ENCODE measurements at places on chromosomes 5 and 9. TPM values are rescaled to one million over a fixed set of nuclear protein-coding genes. Genes with fewer than 3 reads are reported as not detected.

The PCDHB5 gene
- not detected for total RNA-seq

DNA sequence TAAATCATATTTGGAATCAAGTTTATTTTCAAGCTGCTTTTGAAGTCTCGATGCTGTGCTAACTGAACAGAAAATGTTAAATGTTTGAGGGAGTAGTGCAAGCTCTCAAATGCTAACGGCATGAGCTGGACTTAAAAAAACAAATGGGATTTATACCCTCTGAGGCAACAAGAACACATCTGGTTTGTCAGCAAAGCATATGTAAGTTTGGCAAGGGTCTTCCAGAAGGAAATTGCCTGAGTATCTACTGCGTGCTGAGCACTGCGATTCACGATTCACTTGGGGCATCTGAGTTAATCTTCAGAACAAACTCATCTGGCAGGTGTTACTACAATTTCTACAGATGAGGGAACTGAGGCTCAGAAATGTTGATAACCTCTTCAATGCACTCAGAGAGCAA is 98.4 kb upstream of the C9orf72 start:
- H3K4me3 ChIP-seq, result no peak overlapping the region
- H3K4me1 ChIP-seq, result peaks cover 2% of the 10 kb centered on the region
- DNase-seq, result no peak
- H3K36me3 ChIP-seq, result no peaks in the 10 kb centered on the region
- no peak overlapping the region for H3K27ac ChIP-seq

- no peaks in the 10 kb centered on the region for H3K27me3 ChIP-seq
- H3K27ac ChIP-seq, result no peak overlapping the region
- no peak overlapping the region for H3K4me3 ChIP-seq
- peaks cover 6% of the 10 kb centered on the region for H3K36me3 ChIP-seq
- H3K4me1 ChIP-seq, result peaks cover 10% of the 10 kb centered on the region
- DNase-seq, result no peak
Measured at GRCh38 chr5:96720408-96720807, 58.2 kb downstream of the CAST start.

GRCh38 chr5:158824241-158824882 is 275.4 kb downstream of the EBF1 start:
- no peaks in the 10 kb centered on the region for H3K27me3 ChIP-seq
- H3K4me3 ChIP-seq, result no peak overlapping the region
- peaks cover 1% of the 10 kb centered on the region for H3K36me3 ChIP-seq
- DNase-seq, result no peak

The PCDHA7 gene
- total RNA-seq, result not detected

The LIFR gene
- not detected for total RNA-seq

DNA sequence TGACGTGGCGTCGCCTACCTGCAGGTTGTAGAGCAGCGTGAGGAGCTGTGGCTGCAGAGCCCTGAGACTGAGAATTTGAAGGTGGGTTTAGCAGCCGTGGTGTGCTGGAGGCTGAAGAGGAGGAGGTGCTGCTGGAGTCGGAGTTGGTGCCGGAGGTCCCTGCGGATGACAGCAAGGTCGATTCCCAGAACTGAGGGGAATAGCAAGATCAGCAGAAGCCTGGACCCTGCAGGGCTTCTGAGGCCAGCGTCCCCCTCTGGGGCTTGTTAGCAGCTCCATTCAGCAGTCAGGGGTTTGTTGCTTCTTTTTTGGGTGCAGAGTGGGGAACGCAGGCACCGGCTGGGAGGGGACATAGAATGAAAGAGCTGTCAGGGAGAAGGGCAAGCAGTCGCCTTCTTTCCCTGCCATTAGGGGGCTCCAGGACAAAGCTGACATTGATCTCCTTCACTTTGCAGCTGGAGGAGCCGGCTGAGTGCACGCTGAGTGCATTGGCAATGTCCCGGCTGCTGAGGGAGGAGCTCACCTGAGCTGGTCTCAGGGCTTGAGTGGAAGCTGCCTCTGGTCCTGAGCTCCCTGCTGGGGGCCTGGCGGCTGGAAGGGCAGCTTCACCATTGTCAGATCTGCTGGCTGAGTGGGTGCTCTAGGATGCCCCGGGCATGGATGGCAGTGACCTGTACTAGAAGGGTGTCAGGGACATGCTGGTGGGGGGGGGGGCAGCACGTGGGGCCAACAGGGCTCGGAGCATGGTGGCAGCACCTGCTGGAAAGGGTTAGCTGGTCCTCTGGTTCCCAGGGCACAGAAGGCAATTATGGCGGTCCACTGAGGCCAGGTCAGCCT is 20.8 kb downstream of the OBP2B start:
- peaks cover 44% of the 10 kb centered on the region for H3K27me3 ChIP-seq
- no peak for DNase-seq
- no peak overlapping the region for H3K27ac ChIP-seq

DNA sequence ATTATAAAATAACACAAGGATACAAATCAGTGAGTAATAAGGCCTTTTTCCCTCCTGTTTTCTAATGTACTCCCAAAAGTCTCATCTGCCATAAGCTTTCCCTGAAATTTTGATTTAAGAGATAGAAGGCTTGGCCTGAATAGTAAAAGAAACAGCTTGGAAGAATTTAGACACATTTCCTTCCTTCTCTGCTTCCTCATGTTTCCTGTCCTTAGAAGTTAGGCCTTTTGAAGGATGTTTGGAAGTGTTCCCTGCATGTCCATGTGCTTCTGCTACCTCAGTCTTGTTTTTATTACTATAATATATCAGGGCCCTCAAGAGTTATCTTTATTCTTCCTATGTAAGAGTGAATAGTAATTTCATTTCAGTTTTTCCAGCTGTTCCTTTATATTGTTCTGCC is 242.7 kb downstream of the DEPDC1B start:
- no peak for DNase-seq
- no peak overlapping the region for H3K4me3 ChIP-seq
- H3K36me3 ChIP-seq, result no peaks in the 10 kb centered on the region
- H3K27ac ChIP-seq, result no peak overlapping the region
- no peaks in the 10 kb centered on the region for H3K4me1 ChIP-seq

The GHR gene
- total RNA-seq, result not detected

The INSL6 gene
- total RNA-seq, result not detected

GRCh38 chr5:65479527-65479926 is 2.2 kb downstream of the ADAMTS6 start:
- no peak overlapping the region for H3K27ac ChIP-seq
- H3K27me3 ChIP-seq, result no peaks in the 10 kb centered on the region
- H3K36me3 ChIP-seq, result no peaks in the 10 kb centered on the region
- no peak overlapping the region for H3K4me3 ChIP-seq

GRCh38 chr9:36691671-36692070 is 119.0 kb downstream of the MELK start:
- DNase-seq, result no peak
- peaks cover 3% of the 10 kb centered on the region for H3K27me3 ChIP-seq
- no peak overlapping the region for H3K27ac ChIP-seq
- no peaks in the 10 kb centered on the region for H3K4me1 ChIP-seq
- H3K36me3 ChIP-seq, result no peaks in the 10 kb centered on the region
- no peak overlapping the region for H3K4me3 ChIP-seq

DNA sequence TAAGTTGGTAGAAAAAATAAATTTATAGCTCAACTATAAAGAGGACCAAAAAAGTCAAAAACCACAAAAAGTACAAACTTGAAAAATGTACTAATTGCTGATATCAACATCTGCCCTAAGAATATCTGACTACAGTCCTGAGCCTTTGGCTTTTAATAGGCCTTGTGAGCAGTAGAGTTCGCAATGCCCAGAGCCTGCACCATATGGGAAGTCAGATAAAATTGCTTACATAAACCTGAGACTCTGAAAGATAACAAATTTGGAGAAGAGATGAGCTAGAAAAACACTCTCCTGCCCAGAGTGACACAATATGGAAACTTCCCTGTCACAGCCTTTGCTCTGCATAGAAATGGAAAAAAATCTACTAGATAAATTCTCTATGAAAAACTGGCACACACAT is 368.0 kb upstream of the GRIN3A start:
- no peaks in the 10 kb centered on the region for H3K36me3 ChIP-seq
- no peaks in the 10 kb centered on the region for H3K27me3 ChIP-seq
- H3K4me1 ChIP-seq, result no peaks in the 10 kb centered on the region
- no peak overlapping the region for H3K4me3 ChIP-seq

The PCDHGC5 gene
- not detected for total RNA-seq

The NSD1 gene
- total RNA-seq, result 66.4 TPM

GRCh38 chr5:76561959-76562358 is 61.2 kb downstream of the F2RL2 start:
- H3K4me3 ChIP-seq, result no peak overlapping the region
- no peak overlapping the region for H3K27ac ChIP-seq
- H3K27me3 ChIP-seq, result no peaks in the 10 kb centered on the region
- peaks cover 10% of the 10 kb centered on the region for H3K36me3 ChIP-seq
- no peak for DNase-seq

- H3K4me1 ChIP-seq, result peaks cover 36% of the 10 kb centered on the region
- no peak for DNase-seq
- H3K36me3 ChIP-seq, result peaks cover 17% of the 10 kb centered on the region
- no peaks in the 10 kb centered on the region for H3K27me3 ChIP-seq
Measured at GRCh38 chr9:6928863-6929262, 171.1 kb downstream of the KDM4C start.

GRCh38 chr5:55467862-55468551 is 66.8 kb downstream of the PLPP1 start:
- no peaks in the 10 kb centered on the region for H3K27me3 ChIP-seq
- peaks cover 22% of the 10 kb centered on the region for H3K36me3 ChIP-seq
- no peak overlapping the region for H3K4me3 ChIP-seq
- peaks cover 6% of the 10 kb centered on the region for H3K4me1 ChIP-seq
- no peak overlapping the region for H3K27ac ChIP-seq
- DNase-seq, result no peak

- H3K36me3 ChIP-seq, result peaks cover 1% of the 10 kb centered on the region
- no peak for DNase-seq
- no peak overlapping the region for H3K4me3 ChIP-seq
- H3K4me1 ChIP-seq, result no peaks in the 10 kb centered on the region
- no peak overlapping the region for H3K27ac ChIP-seq
Measured at GRCh38 chr9:133592731-133593409, 16.3 kb downstream of the FAM163B start.

DNA sequence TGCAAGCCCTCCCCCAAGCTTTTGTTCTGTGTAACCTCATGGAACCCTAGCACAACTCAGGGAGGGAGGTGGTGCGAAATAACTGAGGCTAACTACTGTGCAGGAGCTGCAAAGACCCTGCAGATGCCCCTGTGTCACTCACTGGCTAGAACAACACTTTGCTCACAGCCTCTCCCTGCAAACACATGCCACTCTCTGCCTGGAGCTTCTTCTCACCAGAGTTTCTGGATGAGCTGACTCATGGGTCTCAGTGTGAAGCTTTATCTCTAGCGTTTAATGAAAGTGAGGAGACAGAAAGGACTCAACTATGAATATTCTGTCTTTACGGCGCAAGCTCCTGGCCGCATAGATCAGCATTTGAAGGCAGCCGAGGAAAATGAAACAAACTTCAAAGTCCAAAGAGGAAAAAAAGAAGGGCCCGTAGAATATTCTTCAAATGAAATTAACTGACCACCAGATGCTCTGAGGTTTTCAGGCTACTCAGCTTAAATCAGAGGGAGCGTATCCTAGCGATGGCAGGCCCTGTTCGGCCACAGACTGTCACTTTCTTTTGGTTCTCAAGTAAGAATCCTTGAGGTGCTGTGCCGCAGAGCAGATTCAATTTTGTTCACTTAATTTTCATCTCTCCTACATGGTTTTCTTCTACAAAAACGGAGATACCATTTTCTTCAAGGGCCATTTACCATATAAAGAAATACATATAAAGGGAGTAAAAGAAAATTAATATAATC is 77.7 kb upstream of the TAS2R1 start:
- H3K27ac ChIP-seq, result no peak overlapping the region
- H3K36me3 ChIP-seq, result no peaks in the 10 kb centered on the region
- no peaks in the 10 kb centered on the region for H3K27me3 ChIP-seq
- no peak overlapping the region for H3K4me3 ChIP-seq
- DNase-seq, result no peak
- no peaks in the 10 kb centered on the region for H3K4me1 ChIP-seq

The SLC4A9 gene
- total RNA-seq, result not detected

- H3K36me3 ChIP-seq, result no peaks in the 10 kb centered on the region
- H3K27me3 ChIP-seq, result no peaks in the 10 kb centered on the region
- no peak overlapping the region for H3K27ac ChIP-seq
- H3K4me3 ChIP-seq, result no peak overlapping the region
Measured at GRCh38 chr9:16461137-16461840, 409.2 kb downstream of the BNC2 start.

DNA sequence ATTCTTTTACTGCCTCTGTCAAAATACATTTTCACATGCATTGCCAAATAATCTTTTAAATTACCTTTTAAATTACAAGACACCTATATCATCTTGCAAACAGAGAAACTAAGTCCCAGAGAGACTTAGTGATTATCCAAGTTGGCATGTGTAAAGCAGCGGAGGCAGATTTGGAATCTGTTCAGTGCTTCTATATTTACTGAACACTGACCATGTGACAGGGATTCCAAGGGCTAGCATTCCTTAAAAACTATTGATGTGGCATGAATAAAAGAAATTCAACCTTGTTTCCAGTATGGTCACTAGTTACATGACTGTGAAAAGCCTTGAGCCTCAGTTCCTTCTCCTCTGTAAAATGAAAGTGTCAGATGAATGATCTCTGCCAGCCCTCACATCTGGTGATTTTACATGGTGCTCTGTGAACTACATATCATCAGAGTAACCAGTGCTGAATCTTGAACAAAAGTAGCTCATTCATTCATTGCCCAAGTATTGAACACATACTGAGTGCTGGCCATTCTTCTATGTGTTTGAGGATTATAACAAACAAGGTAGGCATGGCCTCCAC is 71.9 kb upstream of the PPP1R2B start:
- no peak for DNase-seq
- no peak overlapping the region for H3K4me3 ChIP-seq
- H3K27me3 ChIP-seq, result peaks cover 4% of the 10 kb centered on the region
- peaks cover 3% of the 10 kb centered on the region for H3K36me3 ChIP-seq
- peaks cover 14% of the 10 kb centered on the region for H3K4me1 ChIP-seq
- H3K27ac ChIP-seq, result peak overlapping the region; percentile 46

DNA sequence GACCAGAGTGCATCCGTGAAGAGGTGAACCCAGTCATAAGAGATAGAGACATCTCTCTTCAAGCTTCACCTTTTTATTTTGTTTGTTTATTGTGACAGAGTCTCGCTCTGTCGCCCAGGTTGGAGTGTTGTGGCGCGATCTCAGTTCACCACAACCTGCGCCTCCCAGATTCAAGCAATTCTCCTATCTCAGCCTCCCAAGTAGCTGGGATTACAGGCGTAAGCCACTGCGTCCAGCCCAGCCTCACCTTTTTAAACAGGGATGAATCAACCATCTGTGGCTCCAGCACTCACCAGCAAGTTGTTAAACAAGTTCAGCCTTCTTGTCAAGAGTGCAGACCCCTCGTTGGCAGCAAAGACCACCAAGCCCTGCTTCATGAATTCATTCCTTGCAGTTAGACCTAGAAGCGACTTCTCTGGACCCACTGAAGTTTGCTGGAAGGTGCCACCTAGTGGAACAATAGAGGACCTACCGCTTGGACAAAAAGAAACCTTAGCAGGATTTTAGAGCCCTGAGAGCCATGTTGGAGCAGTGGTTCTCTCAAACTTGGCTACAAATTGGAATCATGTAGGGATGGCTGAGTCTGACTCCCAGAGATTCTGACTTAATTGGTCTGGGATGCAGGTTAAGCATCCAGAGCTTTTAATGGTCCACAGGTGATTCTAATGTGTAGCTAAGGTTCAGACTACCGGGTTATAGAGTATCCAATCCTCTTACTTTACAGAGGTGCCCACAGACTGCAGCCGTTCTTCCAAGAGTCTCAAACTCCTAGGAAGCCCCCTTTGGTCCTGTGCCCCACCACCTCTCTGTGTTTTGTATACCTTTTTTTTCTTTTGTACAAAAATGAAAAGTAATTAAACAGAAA is 10.5 kb upstream of the GALNT10 start:
- H3K4me3 ChIP-seq, result no peak overlapping the region
- DNase-seq, result no peak
- no peak overlapping the region for H3K27ac ChIP-seq
- no peaks in the 10 kb centered on the region for H3K4me1 ChIP-seq
- H3K36me3 ChIP-seq, result no peaks in the 10 kb centered on the region
- no peaks in the 10 kb centered on the region for H3K27me3 ChIP-seq

The ROPN1L gene
- not detected for total RNA-seq

The INSYN2B gene
- not detected for total RNA-seq

All from activated naive CD8-positive, alpha-beta T cell treated with anti-CD3 and anti-CD28 coated beads for 36 hours (primary cell).